Activated T-cell treated with anti-CD3 and anti-CD28 coated beads, Interleukin-2, amount 50 U/mL, for 48 hours (primary cell): ENCODE measurements at places on chromosomes 4 and X.
A peak's percentile ranks its signal among the peaks of the same experiment; 100 is the strongest.

- DNase-seq = no peak
Measured at GRCh38 chrX:122418758-122419157, 765.3 kb upstream of the GRIA3 start.

- DNase-seq = no peak
Measured at GRCh38 chr4:5036239-5036638, 15.0 kb upstream of the STK32B start.

GRCh38 chr4:150173432-150173861 lies 95.2 kb downstream of the DCLK2 start:
- DNase-seq = no peak

DNA sequence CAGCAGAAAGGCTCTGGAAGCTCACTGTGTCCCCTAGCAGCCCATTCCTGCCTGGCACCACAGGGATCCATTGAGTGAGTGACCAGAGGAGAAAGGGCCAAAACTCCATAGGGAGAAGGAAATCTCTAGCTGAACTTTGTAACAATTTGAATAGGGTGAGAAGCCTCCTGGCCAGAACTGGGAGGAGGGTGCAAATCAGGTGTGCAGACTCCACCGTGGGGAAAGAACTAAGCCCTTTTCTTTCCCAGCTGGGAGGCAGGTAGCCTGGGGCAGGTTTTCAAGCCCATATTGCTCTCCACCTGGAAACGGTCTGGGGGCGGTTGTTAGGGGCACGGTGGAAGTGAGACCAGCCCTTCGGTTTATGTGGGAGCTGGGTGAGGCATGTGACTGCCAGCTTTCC lies 227.2 kb downstream of the SNCA start:
- no peak for DNase-seq

DNA sequence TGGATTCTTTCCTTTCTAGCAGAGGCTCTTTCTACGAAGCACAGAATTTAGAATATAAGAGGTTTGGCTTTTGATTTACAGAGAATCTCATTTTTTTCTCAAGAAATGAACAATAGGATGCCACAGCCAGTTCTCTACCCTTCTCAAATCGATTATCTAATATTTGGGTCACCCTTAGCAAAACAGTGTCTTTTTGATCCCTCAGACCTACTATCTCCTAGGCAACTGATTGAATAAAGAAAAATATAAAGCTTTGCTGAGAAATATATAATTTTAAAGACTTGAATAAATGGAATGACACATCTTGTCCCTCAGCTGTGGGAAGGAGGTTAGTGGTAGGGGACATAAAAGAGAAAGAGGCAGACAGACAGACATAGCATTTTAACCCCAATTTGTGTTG lies 153.3 kb downstream of the SH3KBP1 start:
- no peak for DNase-seq

- DNase-seq = no peak
Measured at GRCh38 chrX:39626749-39627148, 471.0 kb downstream of the BCOR start.

GRCh38 chr4:47221721-47222120 lies 190.4 kb downstream of the GABRB1 start:
- DNase-seq = no peak

DNA sequence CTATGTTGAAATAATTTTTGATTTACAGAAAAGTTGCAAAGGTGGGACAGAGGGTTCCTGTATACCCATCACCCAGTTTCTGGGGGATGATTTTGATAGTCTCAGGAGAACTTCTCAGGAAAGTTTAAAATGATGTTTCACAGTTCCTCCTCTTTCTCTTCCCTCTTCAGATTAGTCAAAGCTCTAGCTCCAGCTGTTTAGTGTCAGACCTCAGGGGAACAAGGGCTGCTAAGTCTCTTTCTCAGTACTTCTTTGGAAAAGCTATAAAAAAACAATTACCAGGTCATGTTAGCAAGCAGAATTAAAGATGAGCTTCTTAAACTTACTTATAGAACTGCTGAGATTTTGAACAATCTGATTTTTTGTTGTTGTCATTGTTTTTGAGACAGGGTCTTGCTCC lies 12.2 kb downstream of the IL13RA1 start:
- no peak for DNase-seq

DNA sequence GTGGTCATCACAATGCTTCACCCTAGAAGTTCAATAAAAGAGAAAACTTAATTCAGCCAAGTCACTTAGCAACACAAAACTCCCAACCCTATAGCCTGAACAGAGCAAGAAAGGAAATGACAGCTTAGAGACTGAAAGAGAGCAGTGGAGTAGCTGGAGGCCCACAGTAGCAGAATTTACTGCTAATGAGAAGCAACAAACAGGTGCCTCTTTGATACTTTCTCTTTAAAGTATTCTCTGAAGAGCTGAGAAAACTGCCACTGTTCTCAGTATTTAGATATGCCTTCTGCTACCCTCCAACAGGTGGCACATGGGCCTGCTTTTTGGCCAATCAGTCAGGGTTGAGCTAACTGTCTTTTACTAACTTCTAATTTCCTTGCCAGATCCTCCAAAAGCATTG lies 240.0 kb downstream of the GPC3 start:
- no peak for DNase-seq

DNA sequence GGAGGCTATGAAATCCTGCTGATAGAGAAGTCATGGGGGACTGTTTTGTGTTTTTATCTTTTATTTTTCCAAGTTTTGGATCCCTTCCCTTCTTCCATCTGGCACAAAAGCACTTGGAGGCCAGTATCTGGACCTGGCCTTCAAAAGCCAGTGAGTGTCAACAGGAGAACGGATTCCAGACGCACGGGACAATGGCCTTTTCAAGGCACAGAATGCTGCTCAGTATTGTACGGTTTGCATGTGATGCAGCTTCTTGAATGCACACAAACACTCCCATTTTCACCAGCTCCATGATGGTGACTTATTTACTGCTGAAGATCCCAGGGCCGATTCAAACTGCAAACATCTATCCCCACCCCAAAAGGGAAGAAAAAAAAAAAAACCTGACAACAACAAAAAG lies 145.4 kb downstream of the CPEB2 start:
- no peak for DNase-seq

DNA sequence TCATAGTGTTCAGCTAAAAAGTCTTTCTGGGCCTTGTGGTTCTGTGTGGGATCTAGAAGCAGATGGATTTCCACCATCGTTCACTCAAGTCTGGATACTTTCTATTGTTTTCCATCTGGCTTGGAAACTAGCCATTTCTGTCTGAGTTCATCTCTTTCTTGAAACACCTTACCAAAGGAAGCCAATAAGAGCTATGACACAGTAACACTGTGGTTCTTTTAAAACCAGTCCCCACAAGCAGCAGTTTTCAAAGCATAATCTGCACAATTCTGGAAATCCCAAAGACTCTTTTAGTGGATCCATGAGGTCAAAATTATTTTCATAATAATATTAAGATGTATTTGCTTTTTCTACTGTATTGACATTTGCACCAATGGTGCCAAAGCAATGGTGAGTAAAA lies 234.2 kb upstream of the TET2 start:
- no peak for DNase-seq

DNA sequence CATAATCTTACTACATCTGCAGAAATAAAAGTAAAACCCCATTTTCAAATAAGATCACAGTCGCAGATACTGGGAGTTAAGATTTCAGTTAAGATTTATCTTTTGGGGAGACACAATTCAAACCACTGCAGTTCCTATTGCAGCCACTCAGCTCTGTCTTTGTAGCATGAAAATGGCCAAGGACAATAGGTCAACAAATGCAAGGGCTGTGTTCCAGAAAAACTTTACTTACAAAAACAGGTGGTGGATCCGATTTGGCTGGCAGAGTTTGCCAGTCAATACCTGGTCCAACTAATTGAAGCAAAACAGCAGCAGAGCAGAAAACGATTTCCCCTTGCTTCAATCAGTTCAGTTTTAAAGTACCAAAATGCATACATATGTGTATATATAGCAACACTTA lies 77.4 kb downstream of the TENM3 start:
- DNase-seq = no peak

GRCh38 chrX:150163221-150163930 lies 199.7 kb upstream of the MAMLD1 start:
- DNase-seq = no peak

DNA sequence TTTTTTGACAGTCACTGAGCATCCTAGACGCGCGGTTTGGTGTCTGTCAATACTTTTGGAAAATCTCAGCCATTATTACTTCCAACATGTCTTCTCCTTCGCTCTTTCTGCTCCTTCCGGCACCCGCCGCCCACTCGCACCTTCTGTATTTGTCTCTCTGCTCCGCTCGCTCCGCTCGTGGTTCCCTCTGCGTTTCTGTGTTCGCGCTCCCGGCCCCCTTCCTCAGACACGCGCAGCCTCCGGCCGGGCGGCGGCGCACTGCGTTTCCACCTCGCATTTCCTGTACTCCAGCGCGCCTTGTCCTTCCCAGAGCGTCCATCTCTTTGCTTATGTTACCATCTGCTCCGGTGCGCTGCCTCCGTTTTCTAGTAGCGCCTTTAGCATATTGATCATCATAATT lies 21.1 kb downstream of the PDE6B start:
- DNase-seq = peak; percentile 65

GRCh38 chrX:10254739-10255138 lies 98.0 kb downstream of the CLCN4 start:
- DNase-seq = no peak

GRCh38 chr4:187576751-187577150 lies 418.8 kb upstream of the ZFP42 start:
- DNase-seq = no peak

DNA sequence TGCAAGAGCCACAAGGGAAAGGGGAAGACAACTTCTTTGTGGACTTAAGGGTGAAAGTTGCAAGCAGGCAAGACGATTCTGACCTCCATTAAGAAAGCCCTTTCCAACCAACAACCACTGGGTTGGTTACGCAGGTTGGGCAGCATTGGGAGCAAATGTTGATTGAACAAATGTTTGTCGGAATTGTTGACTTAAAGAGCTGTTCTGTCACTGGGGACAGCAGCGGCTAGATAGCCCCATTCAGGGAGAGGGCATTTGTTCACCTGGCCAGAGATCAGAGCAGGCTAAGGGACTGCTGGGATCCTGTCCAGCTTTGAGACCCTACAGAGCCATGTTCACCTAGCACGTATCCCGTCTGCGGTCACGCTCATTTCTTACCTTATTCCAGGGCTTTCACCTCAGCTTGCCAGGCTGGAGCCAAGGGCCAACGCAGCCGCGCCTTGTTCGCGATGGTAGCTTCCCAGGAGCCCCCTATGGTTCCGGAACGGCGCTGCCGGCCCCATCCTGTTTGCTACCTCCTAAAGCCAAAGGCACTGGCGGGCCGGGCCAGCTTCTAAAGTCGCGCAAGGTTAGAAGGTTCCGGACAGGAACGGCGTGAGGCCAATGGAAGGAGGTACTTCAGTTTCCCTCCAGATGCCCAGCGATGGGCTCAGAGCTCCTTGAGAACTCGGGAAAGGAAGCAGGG lies 24.6 kb downstream of the F9 start:
- DNase-seq = no peak

DNA sequence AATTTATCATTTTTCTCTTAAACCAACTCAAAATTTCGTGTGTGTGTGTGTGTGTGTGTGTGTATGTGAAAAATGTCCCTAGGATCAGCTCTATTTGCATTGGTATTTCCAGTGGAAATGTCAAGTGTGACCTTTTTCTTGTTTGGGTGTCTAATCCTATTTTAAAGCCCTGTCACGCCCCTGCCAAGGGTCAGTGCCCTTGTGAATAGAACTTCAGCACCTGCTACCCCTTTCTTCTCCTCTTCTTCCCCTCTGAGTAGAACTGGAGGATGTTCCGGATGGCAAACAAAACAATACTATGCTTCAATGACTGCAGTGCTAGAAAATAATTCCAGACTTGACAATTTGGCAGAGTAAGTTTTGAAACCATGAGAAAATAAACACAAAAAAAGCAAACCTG lies 67.3 kb downstream of the SPRY1 start:
- no peak for DNase-seq

- DNase-seq = no peak
Measured at GRCh38 chr4:88409789-88410188, 31.1 kb downstream of the HERC6 start.

GRCh38 chrX:18390941-18391538 lies 34.4 kb upstream of the CDKL5 start:
- peak; percentile 62 for DNase-seq

DNA sequence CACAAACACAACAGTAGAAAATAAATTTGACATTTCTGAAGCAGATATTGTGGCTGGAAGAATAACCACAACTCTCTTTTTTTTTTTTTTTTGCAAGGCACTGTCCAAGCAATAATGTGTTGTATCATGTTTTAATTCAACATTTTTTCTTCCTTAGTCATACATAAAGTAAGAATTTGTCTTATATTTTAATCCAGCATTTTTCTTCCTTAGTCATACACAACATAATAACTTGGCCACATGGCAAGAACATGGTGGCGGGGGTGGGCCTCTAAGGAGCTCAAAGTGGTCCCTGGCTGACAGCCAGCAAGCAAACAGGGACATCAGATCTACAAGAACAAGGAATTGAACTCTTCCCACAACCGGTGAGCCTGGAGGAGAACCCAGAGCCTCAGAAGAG lies 20.2 kb downstream of the FBXW7 start:
- no peak for DNase-seq

GRCh38 chr4:21625447-21625846 lies 323.1 kb downstream of the KCNIP4 start:
- no peak for DNase-seq

DNA sequence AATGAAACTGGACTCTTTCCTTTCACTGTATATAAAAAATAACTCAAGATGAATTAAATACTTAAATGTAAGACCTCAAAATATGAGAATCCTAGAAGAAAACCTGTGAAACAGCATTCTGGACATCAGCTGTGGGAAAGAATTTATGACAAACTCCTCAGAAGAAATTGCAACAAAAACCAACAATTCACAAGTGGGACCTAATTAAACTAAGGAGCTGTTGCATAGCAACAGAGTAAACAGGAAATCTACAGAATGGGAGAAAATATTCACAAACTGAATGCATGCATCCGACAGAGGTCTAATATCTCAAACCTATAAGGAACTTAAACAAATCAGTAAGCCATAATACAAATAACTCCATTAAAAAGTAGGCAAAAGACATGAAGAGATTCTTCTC lies 851.7 kb upstream of the PCDH10 start:
- DNase-seq = no peak

DNA sequence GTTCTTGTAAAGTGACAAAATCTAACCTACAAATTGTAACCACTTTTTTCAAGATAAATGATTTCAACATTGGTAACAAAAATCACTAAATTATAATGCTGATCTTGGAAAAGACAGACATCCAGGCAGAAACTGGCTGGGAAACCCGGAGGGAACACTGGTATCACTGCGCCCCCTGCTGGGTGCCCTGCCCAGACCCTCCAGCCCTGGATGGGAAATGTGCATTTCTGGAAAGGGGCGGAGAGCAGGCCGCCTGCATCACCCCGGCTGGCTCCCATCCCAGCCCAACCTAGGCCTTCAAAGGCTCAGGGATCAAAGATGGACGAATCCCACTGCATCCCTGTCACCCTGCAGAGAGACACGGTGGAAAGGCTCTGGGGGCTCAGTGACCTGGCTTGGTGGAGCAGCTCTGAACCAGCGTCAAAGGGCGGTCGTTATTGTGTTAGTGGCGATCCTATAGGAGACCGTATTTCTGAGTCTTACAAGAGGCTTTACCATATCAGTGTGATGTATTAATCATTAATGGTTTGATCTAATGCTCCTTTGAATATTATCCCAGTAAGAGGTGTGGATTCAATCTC lies 37.3 kb downstream of the ACOX3 start:
- peak; percentile 60 for DNase-seq

- no peak for DNase-seq
Measured at GRCh38 chrX:123740006-123740405, 7.2 kb upstream of the THOC2 start.

GRCh38 chr4:6423575-6423974 lies 48.8 kb downstream of the PPP2R2C start:
- no peak for DNase-seq
